ENCODE measurements at places on chromosomes 11 and 22.

GRCh38 chr11:8289492-8289918 is 25.8 kb upstream of the LMO1 start:
- no peak for DNase-seq

- no peak for DNase-seq
Observed at GRCh38 chr11:105268404-105269062, 129.0 kb upstream of the CARD18 start.

DNA sequence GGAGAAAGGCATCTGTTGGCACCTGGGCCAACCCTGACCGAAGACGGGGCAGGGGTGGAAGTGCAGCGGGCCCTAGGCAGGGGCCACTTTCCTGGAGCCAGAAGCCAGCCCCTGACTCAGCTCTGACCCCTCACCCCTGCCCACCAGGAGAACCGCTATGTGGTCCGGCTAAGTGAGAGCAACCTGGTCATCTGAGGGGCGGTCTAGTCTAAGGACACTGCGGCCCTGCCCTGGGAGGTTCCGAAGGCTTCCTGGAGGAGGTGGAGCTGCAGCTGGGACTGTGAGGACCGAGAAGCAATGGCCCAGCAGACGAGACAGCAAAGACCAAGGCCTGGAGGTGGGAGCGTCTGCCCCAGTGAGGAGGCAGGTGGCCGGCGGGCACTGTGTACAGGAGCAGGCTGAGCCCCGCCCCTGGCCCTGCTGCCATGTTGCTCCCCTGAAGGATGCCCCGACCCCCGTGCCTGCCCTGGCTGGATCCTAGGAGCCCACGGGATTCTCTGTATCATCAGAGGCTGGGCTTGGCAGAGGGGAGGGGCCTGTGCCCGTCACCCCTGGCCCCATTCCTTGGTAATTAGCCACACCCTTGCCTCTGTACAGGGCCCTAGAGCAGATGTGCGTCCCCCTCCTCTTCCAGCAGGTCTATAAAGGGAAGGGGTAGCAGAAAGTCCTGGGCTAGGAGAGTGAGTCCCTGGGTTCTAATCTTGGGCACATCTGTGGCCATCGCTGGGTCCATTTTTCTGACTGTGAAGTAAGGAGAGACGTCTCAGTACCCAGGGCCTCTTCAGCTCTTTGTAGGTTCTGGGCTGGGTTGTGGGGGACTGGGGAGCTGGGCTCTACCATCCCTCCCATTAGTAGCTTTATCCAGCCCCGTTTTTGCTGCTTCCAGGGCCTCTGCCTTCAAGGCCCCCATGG is 19.4 kb downstream of the RELT start:
- DNase-seq: no peak

DNA sequence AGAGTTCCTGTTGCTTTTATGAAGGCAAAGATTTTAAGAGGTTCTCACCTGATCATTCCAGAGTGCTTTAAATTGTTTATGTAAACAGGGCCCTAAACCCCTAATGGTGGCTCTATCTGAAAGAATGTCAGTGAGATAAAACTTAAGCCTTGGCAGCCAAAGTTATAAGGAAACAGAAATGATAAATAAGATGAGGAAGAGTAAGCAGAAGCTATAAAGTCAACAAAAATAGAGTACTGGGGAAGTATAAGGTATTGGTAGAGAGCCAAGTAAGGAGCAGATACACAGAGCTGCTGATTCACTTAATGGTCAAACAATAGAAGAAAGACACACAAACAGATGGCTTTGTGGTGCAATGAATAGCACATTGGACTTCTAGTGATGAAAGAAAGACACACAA is 37.9 kb downstream of the TMPRSS5 start:
- DNase-seq: no peak

- no peak for DNase-seq
Observed at GRCh38 chr11:44608651-44608990, 43.2 kb downstream of the CD82 start.

- DNase-seq: no peak
Observed at GRCh38 chr11:17410606-17411379, 22.3 kb upstream of the KCNJ11 start.

- DNase-seq: no peak
Observed at GRCh38 chr11:79485694-79486093, 44.9 kb upstream of the TENM4 start.

DNA sequence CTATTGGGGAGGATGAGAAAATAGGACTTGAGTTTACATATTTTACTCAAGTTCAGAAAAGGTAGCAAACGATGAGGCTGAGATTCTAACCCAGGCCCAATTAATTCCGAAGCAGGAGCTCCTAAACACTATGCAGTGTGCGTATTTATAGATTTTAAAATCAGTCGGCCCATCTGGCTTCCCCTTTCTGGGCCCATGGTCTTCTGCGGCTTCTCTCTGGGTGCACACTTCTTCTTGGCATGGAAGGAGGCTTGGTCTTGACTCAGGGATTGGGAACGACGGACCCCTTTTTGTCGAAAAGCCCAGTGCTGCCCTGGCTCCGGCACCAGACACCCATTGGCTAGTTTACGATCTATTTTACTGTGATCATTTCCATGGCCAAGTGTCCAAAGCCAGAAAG is 1433.8 kb downstream of the BRD1 start:
- DNase-seq: no peak

GRCh38 chr11:9530020-9530621 is 43.3 kb upstream of the WEE1 start:
- DNase-seq: no peak

- peak; percentile 83 for DNase-seq
Observed at GRCh38 chr11:613369-613968, 2.3 kb downstream of the IRF7 start.

- no peak for DNase-seq
Observed at GRCh38 chr11:134980819-134981710, 569.0 kb upstream of the B3GAT1 start.

DNA sequence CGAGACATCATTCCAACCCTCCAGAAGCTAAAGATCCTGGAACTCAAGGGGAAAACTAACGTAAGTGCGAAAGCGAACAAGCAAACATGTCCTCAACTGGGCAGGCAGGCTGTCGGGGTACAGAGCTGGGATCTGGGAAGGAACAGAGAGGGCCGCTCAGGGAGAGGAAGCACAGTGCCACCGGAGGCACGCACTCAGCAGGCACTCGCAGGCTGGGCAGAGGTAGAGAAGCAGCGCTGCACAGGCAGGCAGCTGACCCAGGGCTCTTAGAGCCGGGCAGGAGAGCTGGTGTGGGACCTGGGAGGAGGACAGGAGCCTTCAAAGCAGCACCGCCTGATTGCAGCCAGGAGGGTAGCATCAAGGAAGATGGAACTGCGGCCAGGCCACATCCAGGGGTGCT is 62.2 kb downstream of the MICAL3 start:
- no peak for DNase-seq

DNA sequence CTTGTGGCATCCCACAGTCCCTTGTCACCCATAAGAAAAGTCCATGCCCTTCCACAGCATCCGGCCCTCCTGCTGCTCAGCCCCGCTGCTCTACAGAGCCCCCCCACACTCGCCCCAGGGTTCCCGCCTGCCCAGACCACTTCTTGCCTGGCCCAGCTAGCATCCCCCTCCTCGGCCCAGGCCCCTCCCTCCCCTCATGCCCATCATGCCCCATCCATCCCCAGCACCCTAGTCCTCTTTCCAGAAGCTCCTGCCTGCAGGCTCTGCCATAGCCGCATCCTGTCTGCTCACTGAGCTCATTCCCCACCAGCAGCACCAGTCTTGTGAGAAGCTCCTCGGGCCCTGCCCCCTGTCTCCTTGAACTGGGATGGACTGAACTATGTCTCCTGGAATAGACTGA is 54.4 kb downstream of the LINC01488 start:
- DNase-seq: no peak

DNA sequence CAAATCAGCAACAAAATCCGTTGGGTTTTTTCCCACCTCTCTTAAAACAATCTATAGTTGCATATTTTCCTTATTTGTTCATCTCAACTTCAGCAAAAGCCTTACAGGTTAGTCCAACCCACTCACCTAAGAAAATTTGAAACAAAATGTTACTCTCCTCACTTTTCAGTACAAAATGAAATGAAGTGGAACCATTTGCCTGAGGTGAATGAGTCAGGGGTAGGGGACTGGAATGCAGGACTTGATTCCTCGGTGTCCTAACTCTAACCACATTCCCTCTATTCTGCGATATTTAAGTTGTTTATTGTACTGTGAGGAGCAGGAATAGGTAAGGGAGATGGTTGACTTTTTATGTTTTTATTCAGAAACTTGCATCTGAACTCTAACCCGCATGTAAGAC is 16.4 kb downstream of the ATP5MG start:
- no peak for DNase-seq

- no peak for DNase-seq
Observed at GRCh38 chr22:19910180-19910744, 31.3 kb upstream of the COMT start.

DNA sequence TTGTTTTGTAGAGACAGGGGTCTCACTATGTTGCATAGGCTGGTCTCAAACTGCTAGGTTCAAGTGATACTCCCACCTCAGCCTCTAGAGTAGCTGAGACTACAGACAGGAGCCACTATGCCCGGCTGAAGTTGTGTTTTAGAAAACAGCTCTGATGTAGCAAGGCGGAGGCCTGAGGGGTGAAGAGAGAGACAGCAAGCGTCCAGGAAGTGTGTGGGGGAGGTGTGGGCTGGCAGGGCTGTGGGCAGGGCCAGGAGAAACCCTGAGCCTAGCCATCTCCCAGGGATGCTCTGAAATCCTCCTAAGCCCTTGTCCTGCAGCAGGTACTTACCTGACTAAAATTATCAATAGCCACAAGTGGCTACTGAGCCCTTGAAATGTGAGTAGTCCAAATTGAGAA is 16.1 kb upstream of the RPS3 start:
- DNase-seq: no peak

GRCh38 chr11:71112990-71113389 is 139.4 kb downstream of the SHANK2 start:
- no peak for DNase-seq

DNA sequence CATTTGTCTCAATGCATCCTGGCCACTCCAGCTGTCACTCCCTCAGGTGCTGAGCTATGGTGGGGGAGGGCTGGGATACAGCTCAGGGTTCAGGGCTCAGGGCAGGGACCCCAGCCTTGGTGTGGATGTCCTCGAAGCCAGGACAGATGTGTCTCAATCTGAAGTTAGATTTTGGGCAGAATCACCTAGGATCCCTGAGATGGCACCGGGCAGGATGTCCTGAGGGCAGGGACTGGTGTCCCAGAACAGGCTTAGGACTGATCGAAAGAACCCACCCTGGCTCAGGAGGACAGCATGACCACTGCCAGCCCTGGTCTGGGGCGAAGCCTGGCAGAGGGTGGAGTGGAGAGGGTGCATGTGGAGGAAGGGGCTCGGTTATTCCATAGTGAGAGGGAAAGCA is 96.8 kb upstream of the THY1 start:
- DNase-seq: no peak

GRCh38 chr11:917426-917825 is 6.8 kb upstream of the CHID1 start:
- no peak for DNase-seq

Data from stimulated activated CD4-positive, alpha-beta T cell treated with anti-CD3 and anti-CD28 coated beads, Interleukin-4, amount 100 ng/mL, for 24 hours (primary cell).